Fibroblast of skin of left biceps (primary cell): ENCODE measurements at places on chromosomes 5 and 9.

- no peak for DNase-seq
Observed at GRCh38 chr5:14469551-14470377, 111.8 kb upstream of the OTULINL start.

- no peak for DNase-seq
Observed at GRCh38 chr5:77230727-77231470, 20.4 kb downstream of the PDE8B start.

GRCh38 chr9:91549177-91549576 is 125.5 kb upstream of the NFIL3 start:
- DNase-seq, result no peak

GRCh38 chr5:68849906-68850305 is 243.9 kb upstream of the SLC30A5 start:
- no peak for DNase-seq

GRCh38 chr5:132677682-132678400 is 4.1 kb downstream of the IL4 start:
- no peak for DNase-seq

DNA sequence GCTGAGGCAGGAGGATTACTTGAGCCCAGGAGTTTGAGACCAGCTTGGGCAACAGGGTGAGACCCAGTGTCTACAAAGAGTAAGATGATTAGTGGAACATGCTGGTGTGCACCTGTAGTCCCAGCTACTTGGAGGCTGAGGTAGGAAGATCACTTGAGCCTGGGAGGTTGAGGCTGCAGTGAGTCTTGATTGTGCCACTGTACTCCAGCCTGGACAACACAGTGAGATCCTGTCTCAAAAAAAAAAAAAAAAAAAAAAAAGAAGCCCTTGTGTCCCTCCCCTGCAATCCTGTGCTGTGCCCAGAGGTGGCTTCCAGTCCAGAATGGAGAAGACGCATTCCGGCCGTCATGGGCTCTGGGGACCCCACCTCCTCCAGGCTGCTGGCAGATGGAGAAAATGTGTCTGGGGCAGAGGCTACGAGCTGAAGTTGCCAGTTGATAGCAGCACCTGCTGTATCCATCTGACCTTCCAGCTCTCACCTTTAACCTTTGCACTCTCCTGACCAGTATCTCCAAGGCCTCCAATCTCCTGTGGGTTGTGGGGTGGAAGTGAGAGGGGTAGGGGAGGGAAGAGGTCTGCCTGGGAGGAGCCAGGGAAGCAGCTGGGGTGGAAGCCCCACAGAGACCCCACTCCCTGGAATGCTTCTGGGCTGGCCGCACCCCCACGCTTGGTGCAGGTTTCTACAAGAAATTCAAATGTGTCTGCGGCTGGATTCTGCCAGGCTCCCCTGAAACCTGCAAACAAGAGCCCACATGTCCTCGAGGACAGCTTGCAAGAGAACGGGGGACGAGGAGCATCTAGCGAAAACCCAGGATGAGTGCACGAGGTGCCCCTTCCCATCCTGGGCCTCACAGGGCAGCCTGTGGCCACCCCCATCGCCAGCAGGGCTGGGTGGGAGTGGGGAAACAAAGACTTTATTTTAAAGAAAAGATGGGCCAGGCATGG is 148.3 kb upstream of the IER5L start:
- DNase-seq, result no peak

DNA sequence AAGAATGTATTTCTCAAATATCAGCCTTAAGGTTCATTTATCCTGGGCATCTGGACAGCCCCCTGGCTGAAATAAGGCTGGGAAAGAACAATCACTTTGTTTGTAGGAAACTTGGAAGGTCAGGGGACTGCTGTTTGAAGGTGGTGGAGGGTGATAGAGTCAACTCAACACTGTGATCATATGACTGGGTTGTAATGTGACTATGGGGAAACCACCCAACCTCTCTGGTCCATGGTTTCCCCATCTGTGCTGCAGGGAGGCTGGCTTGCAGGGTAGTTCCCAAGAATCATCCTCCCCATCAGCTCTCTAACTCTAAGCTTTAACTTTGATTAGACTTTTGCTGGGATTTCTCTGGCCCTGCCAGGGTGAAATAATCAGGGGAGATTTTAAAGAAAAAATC is 10.0 kb downstream of the INSYN2B start:
- DNase-seq, result no peak

DNA sequence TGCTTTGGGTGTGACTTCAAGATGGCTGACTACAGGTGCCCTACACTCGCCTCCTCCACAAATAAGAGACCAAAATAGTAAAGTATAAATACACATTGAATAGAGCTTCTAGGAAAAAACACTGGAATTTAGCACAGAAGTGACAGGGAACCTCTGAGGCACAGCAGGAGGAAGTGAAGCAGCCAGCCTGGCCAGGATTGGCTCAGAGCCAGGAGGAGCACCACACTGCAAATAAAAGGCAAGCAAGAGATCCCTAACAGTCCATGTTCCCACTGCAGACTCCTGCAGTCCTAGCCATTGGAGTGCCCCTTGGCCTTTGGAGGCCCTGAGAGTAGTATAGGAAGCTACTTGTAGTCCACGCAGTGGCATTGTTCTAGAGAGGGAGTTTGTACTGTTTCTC is 186.7 kb upstream of the TLX3 start:
- no peak for DNase-seq

DNA sequence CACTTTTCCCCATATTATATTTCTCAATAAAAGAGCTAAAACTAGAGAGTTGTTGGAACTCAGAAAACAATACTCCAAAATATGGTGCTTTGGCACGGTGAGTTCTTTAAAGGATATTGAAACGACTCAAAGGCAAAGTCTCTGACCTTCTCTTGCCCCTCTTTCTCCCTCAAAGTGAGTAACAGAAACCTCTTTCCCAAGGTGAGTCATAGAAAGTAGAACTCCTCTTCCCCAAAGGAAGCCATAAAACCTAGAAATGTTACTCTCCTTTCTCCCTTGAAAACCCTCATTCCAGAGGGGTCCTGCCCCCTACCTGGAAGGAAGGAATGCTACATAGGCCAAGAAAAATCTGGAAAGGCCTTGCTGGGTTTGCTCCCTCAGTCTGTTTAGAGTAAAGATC is 47.5 kb downstream of the RAPGEF6 start:
- no peak for DNase-seq

GRCh38 chr5:20276061-20276958 is 288.3 kb upstream of the CDH18 start:
- DNase-seq, result peak; percentile 58

GRCh38 chr5:92992073-92992472 is 588.9 kb downstream of the NR2F1-AS1 start:
- DNase-seq, result no peak

- no peak for DNase-seq
Observed at GRCh38 chr9:85404911-85405565, 336.7 kb downstream of the AGTPBP1 start.

- no peak for DNase-seq
Observed at GRCh38 chr5:135451581-135452320, 400 bp downstream of the TIFAB start.

- DNase-seq, result no peak
Observed at GRCh38 chr9:100700689-100701318, 122.9 kb downstream of the CAVIN4 start.

DNA sequence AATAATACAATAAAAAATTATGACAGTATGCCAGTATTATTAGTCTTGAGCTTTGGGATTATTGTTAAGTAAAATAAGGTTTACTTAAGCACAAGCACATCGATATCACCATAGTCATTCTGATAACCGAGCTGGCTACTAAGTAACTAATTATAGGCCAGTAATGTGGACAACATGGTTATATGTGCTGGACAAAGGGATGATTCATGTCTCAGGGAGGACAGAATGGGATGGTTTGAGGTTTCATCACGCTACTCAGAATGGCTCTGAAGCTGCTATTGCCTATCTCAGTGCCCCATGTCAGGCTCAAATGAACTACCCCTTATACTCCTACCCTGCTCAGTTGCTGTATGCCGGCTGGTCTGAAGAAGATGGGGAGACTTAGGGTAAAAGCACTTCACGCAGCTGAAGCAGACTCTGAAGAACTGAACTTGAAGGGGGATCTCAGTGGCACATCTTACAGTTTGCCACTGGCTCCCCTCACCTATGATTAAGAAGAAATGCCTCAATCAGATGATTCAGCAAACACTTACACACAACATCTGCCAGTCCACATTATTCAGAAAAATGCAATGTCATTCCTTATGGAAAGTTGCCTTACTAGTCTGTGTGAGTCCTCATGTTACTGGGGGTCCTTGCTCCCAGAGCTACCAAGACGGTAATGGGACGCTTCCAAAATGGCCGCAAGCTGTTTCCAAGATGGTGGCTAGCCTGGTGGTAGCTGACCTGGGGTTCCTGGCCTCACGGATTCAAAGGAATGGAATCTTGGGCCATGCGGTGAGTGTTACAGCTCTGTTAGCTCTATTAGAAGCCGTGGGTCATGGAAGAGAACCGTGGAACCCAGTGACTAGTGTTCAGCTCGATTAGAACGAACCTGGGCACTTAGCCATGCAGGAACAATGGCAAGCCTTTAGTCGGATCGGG is 1098.6 kb downstream of the TAF11L14 start:
- DNase-seq, result no peak

- DNase-seq, result no peak
Observed at GRCh38 chr9:128048663-128049062, 18.5 kb downstream of the NAIF1 start.

DNA sequence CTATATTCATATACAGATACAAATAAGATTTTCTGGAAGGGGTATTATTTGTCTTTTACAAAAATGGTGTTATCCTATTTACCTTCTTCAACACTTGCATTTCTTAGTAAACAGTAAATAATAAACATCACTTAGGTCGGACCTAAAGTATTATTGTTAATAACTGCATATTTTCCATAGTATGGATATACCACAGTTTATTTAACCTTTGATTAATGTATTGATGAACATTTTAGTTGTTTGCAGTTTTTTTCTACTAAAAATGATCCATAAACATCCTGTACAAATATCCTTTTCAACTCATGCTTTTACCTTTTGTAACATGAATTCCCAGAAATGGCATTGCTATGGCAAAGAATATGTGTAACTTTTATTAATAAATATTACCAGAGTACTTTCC is 83.4 kb downstream of the NDUFAF2 start:
- no peak for DNase-seq

DNA sequence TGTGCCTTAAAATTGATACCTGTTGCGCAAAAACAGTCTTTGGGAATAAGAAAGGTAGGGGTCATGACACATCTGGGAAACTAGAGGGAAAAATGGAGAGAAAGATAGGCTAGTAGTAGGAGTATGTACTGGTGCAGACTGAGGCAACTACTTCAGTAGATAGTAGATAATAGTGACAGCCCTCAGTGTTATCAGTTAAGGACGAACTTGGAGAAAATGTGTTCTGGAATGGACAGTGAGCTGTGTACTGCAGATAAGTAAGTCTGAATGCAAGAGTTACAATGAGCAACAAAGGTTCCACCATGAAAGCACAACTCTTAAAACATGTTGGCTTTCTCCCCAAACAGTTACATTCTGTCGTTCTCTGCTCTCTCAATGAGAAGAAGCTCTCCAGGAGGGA is 6.5 kb upstream of the INSL6 start:
- no peak for DNase-seq

DNA sequence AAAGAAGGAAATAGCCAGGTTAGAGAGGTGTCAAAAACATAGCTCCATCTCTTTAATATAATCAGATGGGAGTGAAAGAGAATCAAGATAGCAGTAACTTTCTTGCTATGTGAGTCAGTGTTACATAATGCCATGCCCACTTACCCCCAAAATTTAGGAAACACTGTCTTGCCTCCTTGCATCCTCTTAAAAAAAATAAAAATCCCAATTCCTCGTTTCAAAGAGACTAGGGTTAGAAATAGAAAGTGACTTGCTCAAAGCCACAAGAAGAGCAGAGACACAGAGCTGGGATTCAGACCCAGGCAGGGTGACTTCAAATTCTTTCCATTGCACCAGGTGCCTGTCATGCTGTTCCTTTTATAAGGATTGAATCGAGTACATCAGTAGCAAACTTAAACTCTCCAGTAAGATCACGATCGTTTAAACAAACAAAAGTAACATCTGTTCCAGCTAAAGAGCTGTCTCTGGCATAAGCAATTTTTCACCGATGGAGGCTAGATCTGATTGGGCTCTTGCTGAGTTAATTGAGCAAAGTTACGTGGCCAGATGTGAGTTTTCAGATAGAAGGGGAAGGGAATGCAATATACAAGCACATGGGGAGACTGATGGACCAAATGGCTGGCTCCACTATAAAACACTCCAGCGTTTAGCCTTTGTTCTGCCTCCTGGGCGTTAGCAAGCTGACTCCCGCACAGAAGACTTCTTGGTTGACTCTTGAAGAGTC is 176.9 kb downstream of the PALM2AKAP2 start:
- DNase-seq, result no peak

GRCh38 chr5:132776131-132776937 is 705 bp downstream of the SEPTIN8 start:
- DNase-seq, result no peak

GRCh38 chr9:127968042-127968441 is 12.7 kb downstream of the EEIG1 start:
- no peak for DNase-seq

- no peak for DNase-seq
Observed at GRCh38 chr9:103287361-103287760, 292.2 kb downstream of the CYLC2 start.

GRCh38 chr5:90285581-90285980 is 124.0 kb downstream of the CETN3 start:
- no peak for DNase-seq

DNA sequence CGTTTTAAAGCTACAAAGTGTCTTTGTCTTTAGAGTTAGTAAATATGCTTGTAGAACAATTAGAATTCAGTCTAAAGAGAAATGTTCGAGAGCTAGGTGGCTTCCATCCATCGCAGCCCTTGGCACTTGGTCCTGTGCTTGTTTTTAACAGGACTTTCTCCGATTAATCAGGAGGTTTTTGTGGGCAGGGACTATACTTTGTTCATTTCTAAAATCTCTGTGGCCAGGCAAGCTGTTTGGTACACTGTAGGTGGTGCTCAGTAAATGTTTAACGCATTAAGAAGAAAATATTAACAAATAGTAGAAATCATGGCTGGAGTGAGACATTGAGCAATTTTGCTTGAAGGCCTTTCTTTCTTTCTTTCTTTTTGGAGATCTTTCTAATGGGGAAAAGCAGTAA is 20.8 kb downstream of the AGXT2 start:
- DNase-seq, result no peak

DNA sequence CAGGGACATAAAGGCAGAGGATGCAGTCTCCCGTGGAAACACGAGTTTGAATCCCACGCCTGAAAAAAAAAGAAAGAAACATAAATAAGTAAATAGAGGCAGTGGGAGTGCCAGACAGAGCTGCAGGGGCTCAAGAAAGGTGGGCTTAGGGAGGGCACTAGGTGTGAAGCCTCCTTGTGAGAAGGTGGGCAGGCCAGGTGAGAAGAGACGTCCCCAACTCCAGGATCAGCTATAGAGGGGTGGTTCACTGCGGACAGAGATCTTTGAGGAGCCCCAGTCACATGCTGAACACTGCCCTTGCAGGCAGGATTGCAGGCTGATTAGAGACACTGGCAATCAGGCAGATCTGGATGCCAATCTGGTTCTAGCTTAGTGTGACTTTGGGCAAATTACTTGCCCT is 172.1 kb downstream of the RGS3 start:
- no peak for DNase-seq

- DNase-seq, result no peak
Observed at GRCh38 chr9:134398756-134399155, 72.5 kb downstream of the RXRA start.

- DNase-seq, result no peak
Observed at GRCh38 chr5:114377946-114378345, 16.1 kb downstream of the KCNN2 start.
